CD4-positive, CD25-positive, alpha-beta regulatory T cell (primary cell): ENCODE measurements at places on chromosomes 7 and 10. TPM values are rescaled to one million over a fixed set of nuclear protein-coding genes. Genes with fewer than 3 reads are reported as not detected.

The TAS2R41 gene
- 0.59 TPM for total RNA-seq

The ZNF117 gene
- 2.4 TPM for total RNA-seq

The NPFFR1 gene
- not detected for total RNA-seq

GRCh38 chr7:140889645-140890044, 35.1 kb downstream of the BRAF start:
- no peak for DNase-seq

DNA sequence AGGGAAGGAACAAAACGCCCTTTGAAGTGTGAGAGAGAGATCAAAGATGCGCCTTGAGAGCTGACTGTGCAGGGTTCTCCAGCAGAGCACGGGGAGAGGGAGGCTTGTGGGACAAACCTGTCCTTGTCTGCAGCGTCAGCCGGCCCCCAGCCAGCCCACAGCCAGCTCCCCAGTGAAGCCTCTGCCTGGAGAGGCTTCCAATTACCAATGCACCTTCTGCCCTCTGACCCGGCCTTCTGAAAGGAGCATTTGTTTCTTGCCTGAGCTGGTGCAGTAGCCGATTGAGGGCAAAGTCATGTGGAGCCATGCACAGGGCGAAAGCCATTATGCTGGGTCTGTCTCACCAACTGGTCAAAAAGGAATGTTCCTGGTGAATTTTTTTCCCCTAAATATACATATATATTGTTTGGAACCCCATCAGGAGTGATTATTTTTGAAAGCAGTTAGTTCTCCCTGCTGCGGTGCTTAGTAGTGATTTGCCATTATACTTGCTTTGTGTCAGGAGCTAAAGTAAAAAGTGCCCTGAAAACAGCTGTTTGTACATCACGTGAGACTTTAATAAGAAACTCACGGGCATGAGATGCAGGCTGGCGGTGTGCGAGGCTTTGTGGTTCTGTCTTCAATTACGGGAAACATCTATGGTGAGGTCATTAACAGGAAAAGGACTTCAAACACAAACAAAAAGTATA, 268.6 kb downstream of the KLF6 start:
- no peak for DNase-seq

The MACC1 gene
- total RNA-seq = 1.0 TPM

DNA sequence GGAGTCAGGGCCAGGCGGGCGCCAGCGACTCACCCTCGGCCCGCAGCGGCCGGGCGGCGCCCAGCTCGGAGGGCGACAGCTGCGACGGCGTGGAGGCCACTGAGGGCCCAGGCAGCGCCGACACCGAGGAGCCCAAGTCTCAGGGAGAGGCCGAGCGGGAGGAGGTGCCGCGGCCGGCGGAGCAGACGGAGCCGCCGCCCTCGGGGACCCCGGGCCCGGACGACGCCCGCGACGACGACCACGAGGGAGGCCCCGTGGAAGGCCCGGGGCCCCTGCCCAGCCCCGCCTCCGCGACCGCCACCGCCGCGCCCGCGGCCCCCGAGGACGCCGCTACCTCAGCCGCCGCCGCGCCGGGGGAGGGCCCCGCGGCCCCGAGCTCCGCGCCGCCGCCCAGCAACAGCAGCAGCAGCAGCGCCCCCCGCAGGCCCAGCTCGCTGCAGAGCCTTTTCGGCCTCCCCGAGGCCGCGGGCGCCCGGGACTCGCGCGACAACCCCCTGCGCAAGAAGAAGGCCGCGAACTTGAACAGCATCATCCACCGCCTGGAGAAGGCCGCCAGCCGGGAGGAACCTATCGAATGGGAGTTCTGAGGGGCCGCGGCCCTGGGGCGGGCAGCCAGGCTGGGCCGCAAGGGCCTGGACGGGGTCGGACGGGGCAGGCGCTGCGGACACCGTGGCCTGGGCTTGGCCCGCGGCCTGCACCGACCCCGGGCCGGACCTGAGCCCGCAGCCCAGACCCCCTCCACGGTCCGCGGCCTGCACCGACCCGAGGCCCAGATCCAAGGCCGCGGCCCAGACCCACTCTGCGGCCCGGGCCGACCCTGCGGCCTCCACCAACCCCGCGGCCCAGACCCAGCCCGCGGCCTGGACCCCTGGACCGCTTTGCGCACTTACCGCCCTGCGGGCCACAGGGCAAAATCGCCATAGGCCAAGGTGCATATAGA, 37.9 kb upstream of the SH2B2 start:
- DNase-seq = no peak

The CRYGN gene
- 0.39 TPM for total RNA-seq

The ERVW-1 gene
- total RNA-seq = not detected

- no peak for DNase-seq
Measured at GRCh38 chr10:110498982-110499795, 1.5 kb downstream of the DUSP5 start.

GRCh38 chr10:46000538-46000937, 28.2 kb downstream of the TIMM23 start:
- DNase-seq = no peak

The CLRN3 gene
- total RNA-seq = not detected

GRCh38 chr7:46746695-46747687, 825.9 kb upstream of the IGFBP3 start:
- no peak for DNase-seq
